ENCODE measurements at places on chromosomes 6 and 20.

GRCh38 chr6:30942338-30943060, 1.7 kb downstream of the MUCL3 start:
- no peak for DNase-seq

GRCh38 chr6:43495409-43495941, 14.7 kb downstream of the LRRC73 start:
- no peak for DNase-seq

- no peak for DNase-seq
Observed at GRCh38 chr6:4371207-4371921, 236.0 kb upstream of the ECI2 start.

- DNase-seq: peak; percentile 69
Observed at GRCh38 chr20:44217342-44218092, 6.9 kb upstream of the OSER1 start.
